HuH-7.5 (cell line): ENCODE measurements at places on chromosomes 2 and 18.

GRCh38 chr18:58288921-58289797 is 245.1 kb downstream of the NEDD4L start:
- DNase-seq: no peak

- DNase-seq: no peak
Observed at GRCh38 chr2:231342061-231342711, 53.3 kb upstream of the B3GNT7 start.

- peak; percentile 27 for DNase-seq
Observed at GRCh38 chr18:75173125-75173432, 35.9 kb downstream of the PTGR3 start.

DNA sequence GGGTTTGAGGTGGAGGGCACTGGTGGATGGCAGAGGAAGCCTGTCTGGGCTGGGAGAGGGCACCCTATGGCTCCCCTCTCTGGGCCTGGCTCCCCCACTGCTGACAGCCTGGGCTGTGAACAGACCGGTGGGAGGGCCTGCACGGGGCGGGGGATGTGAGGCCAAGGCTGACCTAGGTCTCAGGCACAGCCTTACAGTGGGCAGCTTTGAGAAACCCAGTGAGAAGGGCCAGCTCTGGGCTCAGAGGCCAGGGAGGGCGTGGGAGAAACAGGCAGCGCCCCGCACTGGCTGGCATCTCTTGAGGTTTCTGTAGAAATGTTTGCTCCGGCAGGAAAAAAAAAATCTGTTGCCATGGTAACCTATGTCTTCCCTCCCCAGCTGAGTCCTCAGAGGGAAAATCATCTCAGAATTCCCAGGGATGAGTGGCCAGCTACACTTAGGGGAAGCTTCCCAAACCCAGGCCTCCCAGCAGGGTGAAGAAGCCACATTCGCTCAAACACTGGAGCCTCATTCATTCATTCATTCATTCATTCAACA is 71.7 kb upstream of the TAF1B start:
- DNase-seq: no peak

DNA sequence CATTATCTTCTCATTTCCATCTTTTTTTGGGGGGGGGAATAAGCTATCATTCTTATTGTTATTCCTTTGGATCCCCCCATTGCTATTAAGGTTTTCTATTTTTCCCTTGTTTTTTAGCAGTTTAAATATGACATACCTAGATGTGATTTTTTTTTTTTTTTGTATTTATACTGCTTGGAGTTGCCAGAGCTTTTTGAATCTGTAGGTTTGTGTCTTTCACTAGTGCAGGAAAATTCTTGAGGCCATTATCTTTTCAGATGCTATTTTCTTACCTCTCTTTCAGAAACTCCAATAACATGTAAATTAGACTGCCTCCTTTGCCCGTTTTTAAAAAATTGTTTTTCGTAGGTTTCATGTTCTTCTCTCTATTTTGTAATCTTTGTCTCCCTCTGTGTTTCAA is 88.6 kb downstream of the WDR7 start:
- no peak for DNase-seq
